ENCODE measurements at places on chromosomes 7 and 10.

GRCh38 chr10:47452495-47453140, 31.3 kb downstream of the ANXA8 start:
- DNase-seq: no peak

DNA sequence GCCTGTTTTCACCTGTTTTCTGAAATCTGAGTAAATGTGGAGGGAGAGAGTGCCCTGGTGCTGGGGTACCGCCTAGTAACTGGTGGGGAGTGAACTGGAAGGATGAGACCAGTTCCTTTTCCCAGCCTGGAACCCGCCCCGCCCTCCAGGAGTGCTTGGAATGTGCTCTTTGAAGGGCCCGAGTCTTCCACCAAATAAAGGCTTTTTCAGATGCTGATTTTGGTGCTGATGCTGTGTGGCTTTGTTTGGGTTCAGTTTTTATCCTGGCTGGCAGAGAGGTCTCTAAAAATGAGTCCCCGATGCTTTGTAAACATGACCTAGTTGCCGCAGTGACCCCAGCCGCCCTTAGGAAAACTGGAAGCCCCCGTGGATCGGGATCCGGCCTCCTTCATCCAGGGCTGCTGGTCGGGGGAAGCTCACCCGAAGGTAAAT, 25.9 kb downstream of the FOXK1 start:
- no peak for DNase-seq

GRCh38 chr10:28359334-28359733, 56.5 kb upstream of the MPP7 start:
- DNase-seq: no peak

DNA sequence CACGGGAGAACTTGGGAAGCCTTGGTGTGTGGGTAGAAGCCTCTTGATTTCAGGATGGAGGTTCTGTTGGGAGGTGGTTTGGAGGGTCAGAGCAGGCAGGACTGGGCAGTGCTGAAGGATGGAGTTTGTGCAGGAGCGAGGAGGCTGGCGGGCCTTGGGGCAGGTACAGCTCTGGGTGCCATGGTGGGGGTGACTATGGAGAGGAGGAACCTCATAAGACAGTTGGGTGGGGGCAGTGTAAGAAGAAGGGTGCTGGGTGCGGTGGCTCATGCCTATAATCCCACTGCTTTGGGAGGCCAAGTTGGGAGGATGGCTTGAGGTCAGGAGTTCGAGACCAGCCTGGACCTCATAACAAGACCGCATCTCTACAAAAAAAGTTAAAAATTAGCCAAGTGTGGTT, 54.7 kb upstream of the GTF2IRD1 start:
- DNase-seq: no peak

- no peak for DNase-seq
These were observed 79.1 kb upstream of the KCNMA1 start for GRCh38 chr10:77716458-77717317.

DNA sequence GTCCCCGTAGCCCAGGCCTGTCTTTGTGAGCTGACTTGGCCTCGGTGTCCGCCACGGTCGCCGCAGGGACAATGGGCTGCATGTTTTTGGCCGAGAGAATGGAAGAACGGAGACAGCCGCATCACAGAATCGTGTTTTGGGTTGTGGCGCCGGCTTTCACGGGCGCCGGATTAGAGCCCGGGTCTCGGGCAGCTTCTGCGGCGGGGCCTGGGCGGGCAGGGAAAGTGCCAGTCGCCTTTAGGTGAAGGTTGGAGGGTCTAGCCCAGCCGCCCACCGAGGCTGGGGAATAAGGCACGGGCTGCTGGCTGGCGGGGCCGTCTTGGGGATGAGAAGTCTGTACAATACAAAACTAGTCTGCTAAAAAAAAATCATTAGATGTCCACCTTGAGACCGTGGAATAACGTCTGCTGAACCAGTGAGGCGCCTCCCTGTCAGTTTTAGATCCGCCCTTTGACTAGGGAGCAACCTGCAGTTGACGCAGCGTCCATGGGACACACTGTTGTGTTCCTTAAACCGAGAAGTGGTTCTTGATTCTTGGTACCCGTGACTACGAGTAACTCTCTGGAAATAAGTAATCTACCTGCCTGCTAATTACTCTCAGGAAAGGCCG, 577 bp downstream of the DNAJB9 start:
- DNase-seq: peak; percentile 18

DNA sequence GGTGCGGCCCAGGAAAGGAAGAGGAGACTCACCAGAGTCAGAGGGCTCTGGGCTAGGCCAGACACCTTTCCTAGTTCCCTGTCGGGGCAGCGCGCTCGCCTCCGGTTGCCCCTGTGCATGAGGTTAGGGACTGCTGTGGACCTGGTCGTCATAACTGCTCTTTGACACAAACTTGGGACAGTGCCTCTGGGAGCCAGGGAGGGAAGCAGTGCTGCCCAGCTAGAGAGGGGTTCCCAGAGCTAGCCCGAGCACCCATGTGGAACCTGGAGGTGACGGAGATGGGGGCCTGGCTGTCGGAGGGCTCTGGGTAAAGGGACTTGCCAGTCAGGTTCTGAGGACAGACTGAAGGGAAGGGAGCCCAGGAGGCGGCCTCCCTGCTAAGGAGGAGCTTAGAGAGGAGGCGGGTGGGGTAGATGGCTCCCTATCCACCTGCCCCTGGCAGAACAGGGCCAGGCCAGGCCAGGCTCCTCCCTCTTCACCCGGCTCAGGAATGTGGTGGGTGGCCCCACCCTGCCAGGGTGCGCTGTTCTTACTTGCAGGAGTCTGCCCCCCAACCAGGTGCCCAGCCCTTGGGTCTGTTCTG, 29.7 kb downstream of the AGAP3 start:
- DNase-seq: no peak

DNA sequence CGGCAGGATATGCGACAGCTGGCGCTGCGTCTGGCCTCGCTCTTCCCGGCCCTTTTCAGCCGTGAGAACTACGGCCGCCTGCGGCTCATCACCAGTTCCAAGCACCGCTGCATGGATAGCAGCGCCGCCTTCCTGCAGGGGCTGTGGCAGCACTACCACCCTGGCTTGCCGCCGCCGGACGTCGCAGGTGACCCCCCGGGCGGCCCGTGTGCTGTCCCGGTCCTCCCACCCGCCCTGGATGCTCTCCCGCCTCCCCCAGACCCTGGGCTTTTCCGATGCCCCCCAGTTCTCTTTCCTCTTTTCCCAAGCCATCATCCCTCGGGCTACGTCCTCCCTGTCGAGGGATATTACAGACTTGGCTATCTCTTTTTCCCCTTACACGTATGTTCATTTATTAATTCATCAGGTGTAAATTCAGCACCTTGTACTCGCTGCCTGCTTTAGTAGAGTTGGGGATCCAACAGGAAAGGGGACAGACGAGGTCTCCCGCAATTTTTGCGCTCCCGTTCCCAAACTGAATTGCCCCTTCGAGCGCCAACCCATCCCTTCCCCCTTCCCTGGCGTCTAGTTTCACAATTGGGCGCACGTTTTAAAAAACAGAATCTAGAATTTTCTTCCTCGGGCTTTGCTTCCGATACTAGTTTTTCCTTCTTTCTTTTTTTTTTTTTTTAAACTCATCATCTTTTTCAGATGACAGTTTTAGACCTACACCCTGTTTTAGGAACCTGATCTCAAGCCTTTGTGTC, 846 bp downstream of the MINPP1 start:
- peak; percentile 23 for DNase-seq

GRCh38 chr10:811379-812175, 119.9 kb downstream of the LARP4B start:
- no peak for DNase-seq

DNA sequence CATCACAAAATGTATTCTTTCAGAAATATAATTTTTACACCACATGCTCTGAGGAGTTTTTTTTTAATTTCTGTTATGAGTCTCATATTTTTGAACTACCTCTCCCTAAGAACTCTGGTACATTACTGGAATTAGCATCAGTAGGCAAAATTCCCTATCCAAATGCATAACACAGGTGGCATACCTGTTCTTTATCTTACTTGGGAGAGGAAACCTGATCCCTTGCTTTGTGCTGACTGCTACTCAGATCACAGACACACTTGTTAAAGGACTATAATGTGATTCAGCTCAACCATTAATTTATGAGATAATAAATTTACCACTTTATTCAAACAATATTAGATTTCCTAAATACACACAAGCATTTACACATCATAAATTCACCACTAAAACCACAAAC, 617.2 kb downstream of the GRM8 start:
- DNase-seq: no peak

GRCh38 chr7:34091321-34091917, 186.1 kb downstream of the BMPER start:
- DNase-seq: no peak

GRCh38 chr7:87148332-87148955, 3.8 kb upstream of the DMTF1 start:
- DNase-seq: no peak

DNA sequence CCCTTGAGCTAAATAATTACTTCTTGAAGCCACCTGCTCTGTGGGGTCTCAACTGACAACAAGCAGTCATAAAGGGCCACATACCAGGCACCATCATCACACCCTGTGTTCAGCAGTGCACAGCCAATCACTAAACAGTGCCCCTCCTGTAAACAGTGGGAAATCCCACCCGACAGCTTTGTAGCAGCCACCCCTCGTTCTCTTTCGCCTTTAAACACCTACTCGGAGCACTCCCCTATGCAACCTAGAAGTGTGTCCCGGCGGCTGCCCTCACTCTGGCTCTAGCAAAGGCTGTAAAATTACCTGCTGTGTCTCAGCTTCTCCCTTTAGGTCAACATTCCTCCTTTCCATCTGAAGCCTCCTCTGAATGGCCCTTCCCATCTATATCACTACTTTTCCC, 111.9 kb downstream of the TCERG1L start:
- DNase-seq: no peak

DNA sequence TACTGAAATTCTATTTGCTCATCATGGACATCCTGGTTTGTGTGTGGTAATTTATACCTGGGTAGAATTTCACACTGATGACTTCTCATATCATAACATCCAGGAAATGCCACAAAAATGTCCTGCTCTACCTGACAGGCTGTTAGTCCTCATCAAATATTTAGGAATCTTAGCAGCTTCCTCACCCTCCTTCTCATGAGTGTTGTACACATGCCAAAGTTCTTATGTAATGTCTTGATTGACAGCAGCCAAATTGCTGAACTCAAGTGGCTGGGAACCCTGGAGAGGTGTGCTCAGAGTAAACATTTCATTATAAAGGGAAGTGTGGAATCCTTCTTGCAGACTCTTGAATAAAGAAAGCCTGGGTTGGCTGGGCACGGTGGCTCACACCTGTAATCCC, 8.9 kb downstream of the EEPD1 start:
- DNase-seq: no peak

Measured in activated CD4-positive, alpha-beta T cell treated with anti-CD3 and anti-CD28 coated beads, Interleukin-2, amount 50 U/mL, for 4 hours (primary cell).